ENCODE measurements at places on chromosomes 2 and 18.

DNA sequence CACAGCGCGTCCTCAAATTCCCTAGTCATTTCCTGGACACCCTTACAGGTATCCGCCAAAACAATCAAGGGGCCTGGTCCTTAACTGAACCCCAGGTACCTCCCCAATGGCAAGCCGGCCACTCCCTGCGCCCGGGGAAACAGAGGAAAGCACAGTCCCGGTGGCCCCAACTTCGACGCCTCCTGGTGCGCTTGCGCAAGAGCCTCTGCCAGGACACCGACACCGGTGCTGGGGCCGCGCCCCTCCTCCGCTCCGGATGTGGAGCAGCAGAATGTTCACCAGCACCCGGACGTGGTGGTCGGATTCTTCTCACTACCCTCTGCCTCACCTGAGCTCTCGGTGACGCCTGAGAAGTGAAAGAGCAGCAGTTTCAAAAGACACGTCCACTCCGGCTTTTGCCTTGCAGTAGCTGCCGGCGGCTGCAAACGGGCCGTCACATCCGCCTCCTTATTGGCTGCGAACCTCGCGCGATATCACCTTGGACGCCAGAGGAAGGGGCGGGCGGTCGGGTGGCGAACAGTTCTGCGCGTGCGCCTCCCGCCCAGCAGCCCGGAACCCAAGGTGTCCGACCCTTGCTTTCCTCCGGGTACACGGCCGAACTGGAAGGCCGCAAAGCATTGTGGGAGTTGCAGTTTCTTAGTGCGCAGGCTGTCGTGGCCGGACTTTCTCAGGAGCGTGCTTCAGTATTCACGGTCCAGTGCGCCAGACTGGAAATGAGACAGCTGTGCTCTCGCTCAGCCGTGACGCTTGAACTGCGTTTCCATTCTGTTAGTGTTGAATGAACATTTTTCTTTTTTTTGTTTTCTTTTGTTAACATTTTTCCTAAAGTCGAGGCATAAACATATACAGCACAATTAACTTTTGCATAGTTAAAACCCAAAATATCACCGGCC is at the start of gene TXNDC9:
Gene TXNDC9, minus strand, starts transcription at position 423 of the 893 bp plus-strand sequence. CDS start 3,123 bp downstream, outside the sequence.
- DNase-seq, result peak; percentile 96

- DNase-seq, result no peak
Observed at GRCh38 chr2:121513597-121514333, 16.9 kb upstream of the RNU4ATAC start.

GRCh38 chr2:201502713-201503112 is 51.2 kb downstream of the STRADB start:
- DNase-seq, result no peak

DNA sequence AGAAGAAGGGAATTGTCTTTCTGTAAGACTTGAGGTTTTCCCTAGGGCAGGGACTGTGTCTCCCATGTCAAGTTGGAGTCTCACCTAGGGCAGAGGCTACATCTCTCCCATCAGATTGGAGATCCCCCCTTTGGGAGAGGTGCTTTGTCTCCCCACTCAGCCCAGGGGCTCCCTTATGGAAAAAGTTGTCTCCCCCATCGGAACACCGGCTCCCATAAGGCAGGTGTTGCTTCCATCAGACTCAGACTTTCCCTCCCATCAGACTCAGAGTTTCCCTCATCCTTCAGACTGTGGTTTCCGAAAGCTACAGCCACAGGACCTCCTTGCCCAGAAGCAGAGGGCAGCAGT is 5.8 kb downstream of the ANKRD53 start:
- DNase-seq, result no peak

- DNase-seq, result peak; percentile 16
Observed at GRCh38 chr2:72973566-72974435, 56.5 kb downstream of the EMX1 start.

- no peak for DNase-seq
Observed at GRCh38 chr2:217643789-217644301, 358.9 kb downstream of the TNS1 start.

DNA sequence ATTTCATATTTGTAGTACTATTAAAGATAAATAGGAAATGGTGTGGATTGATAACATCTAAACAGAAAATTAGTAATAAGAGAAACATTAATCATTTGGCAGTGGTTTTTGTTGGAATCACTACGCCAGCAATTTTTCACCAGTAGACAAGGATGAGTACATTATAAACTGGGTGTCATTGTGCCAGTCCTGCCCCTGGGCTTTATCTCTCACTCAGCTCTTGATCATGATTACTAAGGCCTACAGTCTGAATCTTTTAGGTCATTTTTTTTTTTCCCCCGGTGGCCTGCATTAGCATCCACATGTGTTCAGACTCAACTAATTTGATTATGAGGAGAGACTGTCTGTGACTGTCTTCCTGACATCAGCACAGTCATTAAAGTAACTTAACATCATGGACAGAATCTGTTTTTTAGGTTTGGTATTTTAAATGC is 16.2 kb downstream of the GULP1 start:
- DNase-seq, result no peak

DNA sequence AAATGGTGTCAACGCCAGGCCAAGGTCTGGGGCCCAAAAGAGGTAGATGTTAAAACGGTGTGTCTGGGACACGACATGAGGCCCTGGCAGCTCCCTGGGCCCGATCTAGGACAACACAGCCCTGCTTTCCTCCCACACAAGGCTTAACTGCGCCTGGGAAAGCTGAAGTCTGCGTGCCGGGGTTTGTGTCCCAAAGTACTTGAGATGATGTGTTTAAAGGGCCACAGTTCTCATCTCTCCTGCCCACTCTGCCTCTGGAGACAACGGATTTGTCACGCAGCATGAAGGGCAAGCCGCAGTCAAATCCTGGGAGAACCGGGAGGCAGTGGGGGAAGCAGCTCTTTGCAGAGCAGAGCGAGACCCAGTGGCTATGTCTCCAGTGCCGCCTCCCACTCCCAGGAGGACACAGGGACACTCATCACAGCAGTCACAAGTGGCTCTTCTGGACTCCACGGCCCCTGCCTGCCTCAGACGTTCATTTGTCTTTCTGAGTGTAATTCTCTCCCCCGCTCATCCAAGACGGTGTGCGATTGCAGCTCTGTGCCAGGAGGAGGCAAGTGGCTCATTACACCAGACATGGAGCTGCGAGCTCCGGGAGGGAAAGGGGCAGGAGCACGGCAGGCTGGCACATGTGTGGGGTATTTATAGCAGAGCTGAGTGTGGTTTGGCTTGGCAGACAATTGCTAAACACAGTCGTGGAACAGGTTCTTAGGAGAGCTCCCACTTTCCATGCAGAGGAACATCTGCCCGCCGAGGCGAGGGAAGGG is 57.7 kb upstream of the SEMA4C start:
- DNase-seq, result no peak

DNA sequence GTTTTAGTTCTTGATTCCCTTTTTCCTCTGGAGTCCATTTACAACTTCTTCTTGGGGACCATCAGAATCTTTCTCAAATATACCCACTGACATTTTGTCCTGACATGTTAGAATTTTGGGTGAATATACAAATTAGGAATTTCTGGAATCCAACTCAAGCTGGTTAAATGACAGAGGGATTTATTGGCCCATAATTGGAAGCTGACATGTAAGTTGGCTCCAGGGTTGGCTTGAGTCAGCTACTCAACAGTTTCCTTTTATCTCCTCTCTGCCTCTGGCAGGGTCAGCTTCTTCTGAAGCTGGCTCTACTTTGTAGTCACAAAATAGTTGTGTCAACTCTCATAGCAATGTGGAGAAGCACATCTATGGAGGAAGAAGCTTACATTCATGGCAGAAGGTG is 36.6 kb upstream of the PPP1R1C start:
- DNase-seq, result no peak

DNA sequence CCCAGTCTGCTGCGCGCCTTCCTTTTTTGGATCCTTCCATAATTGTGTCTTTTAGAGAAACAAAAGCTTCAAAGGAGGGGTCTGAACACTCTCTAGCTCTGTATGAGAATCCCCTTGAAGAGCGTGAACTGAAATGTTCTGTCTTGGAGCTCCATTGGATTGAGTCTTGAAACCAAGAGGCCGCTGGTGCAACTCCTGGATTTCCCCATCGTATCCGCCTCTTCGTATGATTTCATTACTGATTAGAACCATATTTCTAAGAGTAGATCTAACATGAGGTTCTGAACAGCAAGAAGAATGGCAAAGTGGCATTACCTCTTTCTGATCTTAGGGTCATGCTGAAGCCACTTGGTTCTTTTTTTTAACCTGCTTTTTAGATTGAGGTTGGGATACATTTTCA is 31.4 kb upstream of the NRP2 start:
- DNase-seq, result no peak

GRCh38 chr2:167398873-167399272 is 510.6 kb downstream of the XIRP2 start:
- DNase-seq, result no peak

GRCh38 chr2:187842978-187843847 is 289.0 kb upstream of the TFPI start:
- no peak for DNase-seq

All from stimulated activated CD8-positive, alpha-beta memory T cell treated with anti-CD3 and anti-CD28 coated beads, Interleukin-7, amount 100 ng/mL, for 48 hours (primary cell).